Hematopoietic multipotent progenitor cell treated with erythropoietin and hydrocortisone succinate and interleukin-3 and kit ligand, for 4 days (in vitro differentiated cells): ENCODE measurements at places on chromosomes 3 and 15.

DNA sequence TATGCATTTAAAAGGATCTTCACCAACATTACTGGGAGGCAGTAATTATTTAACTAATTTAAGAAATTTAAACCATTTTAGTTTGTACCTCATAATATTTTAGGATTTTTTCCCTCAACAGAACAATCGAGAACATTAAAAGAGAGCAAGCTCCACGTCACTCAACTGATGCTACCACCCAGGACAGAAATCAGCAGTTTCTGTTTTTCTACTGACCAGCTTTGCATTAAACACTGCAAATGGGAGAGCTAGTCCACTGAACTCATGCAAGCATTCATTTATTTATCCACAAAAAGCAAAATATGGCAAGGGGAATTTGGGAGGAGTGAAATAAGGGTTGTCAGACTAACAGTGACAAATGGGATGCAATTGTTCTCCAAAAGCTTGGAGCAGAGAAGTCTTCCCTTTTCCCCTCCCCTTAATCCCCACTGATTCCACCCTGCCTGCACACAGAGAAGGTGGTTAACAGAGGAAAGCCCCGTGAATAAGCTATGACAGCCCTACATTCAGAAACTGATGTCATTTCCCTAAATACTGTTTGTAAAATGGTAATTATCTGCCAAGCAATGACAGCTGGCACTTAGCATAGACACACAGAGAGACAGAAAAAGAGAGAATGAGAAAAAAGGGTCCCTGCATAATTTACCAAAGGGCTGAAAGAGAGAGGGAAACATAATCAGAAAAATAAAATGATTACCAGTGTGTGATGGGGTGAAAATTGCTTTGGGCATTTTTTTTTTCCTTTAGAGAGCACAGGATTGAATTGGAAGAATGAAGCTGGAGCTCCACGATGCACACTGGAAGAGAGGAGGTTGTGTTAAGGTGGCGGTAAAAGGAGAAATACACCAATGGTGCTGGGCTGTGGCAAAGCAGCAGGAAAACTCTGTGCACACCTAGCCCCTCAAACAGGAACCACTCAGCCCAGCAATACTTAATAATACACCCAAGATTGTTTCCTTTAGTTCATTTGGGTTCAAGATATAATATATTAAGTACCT is 777.4 kb downstream of the TUSC7 start:
- DNase-seq, result no peak

- DNase-seq, result no peak
These were observed 25.7 kb downstream of the PRKCI start for GRCh38 chr3:170247875-170248274.

DNA sequence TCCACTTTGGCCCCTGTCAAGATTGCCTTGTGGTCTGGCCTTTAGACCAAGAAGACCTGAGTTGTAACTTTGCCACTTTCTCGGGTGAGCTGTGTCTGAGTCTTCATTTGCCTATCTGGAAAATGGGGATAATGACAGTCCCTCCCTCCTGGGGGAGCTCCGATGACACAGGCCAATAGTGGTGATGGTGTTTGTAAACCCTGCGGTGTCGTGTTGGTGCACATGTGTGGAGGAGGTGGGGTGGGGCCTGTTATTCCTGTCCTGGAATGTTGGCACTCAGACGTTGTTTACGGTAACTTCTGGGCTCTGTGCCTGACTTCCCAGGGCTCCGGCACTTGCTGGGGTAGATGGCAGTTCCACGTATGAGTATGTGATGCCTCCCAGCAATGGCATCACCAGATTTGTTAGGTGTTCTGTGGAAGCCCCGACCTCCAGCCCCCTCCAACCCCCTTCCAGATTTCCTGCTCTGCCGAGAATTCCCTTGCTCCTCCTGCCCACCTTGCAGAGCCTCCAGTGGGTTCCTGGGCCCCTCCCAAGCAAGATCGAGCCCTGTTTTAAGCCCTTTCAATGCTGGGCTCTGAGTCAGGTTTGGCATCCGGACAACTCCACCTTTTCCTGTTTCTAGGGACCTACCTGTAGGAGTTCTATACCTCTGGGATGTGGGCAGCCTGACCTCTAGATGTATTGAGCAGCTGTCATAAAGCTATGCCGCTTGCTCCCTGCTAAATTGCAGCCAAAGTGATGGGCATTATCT is 31.4 kb downstream of the HRH1 start:
- no peak for DNase-seq

- DNase-seq, result no peak
These were observed 29.7 kb upstream of the IREB2 start for GRCh38 chr15:78408355-78408640.

DNA sequence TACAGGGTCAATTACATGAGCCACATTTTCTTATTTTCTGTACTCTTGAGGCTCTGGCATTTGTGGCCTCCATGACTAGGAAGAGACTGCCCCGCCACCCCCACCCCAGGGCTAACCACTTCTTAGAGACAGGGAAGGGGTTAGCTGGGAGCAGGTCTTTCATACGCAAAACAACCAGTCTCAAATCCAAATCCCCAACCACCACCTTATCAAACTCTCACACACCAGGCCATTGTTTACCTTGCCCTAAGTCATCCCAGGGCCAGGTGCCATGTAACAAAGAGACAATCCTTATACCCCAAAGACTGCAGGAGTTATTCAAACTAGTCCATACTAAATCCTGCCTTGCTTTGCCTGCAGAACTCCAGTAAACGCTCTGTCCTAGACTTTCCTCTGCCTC is 77.8 kb downstream of the B3GNT5 start:
- peak; percentile 48 for DNase-seq

- DNase-seq, result no peak
These were observed 3.3 kb downstream of the PCBP4 start for GRCh38 chr3:51963951-51964451.

- DNase-seq, result no peak
These were observed 134.9 kb downstream of the EFHB start for GRCh38 chr3:19799115-19799514.

GRCh38 chr3:33717616-33717865 is 513 bp downstream of the CLASP2 start:
- peak; percentile 83 for DNase-seq

DNA sequence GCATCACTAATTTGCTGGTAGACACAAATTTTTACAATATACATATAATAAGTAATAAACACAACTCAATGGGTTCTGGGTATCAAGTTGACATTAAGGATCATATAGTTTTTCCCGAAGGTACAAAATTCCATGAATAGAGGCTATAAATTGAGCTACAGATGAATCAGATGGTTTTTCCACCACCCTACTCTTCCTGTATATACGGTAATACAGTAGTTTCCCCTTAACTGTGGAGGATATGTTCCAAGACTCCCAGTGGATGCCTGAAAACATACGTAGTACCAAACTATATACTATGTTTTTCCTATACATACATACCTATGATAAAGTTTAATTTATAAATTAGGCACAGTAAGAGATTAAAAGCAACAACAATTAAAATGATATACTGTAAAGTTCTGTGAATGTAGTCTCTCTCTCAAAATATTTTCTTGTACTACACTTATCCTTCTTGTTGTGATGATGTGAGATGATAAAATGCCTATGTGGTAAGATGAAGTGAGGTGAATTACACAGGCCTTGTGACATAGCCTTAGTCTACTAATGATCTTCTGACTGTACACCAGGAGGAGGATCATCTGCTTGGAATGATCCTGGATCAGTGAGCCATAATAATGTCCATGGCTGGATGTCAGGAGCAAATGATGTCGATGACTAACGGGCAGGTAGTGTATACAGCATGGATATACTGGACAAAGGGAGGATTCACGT is 116.7 kb downstream of the NR1I2 start:
- DNase-seq, result no peak

GRCh38 chr3:143914257-143914656 is 57.4 kb upstream of the DIPK2A start:
- DNase-seq, result peak; percentile 65

- no peak for DNase-seq
These were observed 2.1 kb downstream of the ANKUB1 start for GRCh38 chr3:149790268-149790667.

GRCh38 chr3:10017636-10018292 is 8.5 kb upstream of the FANCD2 start:
- DNase-seq, result peak; percentile 54

- no peak for DNase-seq
These were observed 36.9 kb downstream of the RBPMS2 start for GRCh38 chr15:64738226-64739095.

DNA sequence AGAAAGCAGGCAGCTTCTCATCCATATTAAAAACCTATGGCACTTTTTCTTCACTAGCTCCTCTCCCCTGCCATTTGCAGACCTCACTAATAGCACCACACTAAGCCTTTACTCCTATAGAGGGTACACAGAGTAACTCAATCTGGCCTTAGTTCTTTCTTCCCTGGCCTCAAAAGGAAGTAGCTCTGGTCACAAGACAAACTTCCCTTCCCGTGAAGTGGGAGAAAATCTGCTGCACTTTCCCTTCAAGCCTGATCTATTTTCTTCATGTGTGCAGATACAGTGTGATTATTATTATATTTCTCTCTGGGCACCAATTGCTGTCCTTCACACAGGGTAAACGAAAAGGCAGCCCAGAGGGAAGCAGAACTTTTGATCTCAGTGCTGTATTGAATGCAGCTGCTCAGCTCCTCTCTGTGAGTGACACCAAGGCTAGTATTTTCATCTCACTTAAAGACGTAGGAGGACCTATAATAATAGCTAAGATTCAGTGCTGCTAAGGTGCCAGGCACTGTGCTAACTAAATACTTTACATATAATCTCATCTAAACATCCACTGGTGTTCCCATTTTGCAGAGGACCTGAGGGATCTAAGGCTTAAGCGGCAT is 61.9 kb upstream of the RASGRP1 start:
- peak; percentile 11 for DNase-seq

- DNase-seq, result no peak
These were observed 95.1 kb upstream of the PDZRN3 start for GRCh38 chr3:73719861-73720260.

DNA sequence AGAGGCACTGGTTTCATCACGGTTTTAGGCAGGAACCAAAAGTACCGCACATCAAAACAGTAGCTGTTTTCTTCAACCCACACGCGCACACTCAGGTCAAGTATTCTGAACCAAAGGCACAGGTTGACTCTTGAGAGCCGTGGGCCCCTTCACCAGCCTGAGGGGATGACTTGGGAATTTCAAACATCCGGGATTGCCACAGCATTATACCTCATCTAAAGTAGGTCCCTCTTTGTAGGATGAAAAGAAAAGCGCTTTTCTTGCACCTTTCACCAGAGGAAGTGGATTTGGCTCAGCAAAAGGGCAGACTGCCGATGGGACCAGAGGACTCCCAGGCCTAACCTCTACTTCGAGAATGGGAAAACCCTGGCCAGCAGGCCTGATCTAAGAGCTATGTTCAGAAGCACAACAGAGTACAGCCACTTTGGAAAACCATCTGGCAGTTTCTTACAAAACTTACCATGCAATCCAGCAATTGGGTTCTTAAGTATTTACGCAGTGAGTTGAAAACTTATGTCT is 88.2 kb upstream of the PROK2 start:
- no peak for DNase-seq

- peak; percentile 94 for DNase-seq
These were observed 14.6 kb downstream of the XIRP1 start for GRCh38 chr3:39177708-39178332.

GRCh38 chr3:106215047-106215446 is 346.2 kb upstream of the CBLB start:
- no peak for DNase-seq

- peak; percentile 83 for DNase-seq
These were observed 15.0 kb downstream of the CEP152 start for GRCh38 chr15:48795901-48796300.

DNA sequence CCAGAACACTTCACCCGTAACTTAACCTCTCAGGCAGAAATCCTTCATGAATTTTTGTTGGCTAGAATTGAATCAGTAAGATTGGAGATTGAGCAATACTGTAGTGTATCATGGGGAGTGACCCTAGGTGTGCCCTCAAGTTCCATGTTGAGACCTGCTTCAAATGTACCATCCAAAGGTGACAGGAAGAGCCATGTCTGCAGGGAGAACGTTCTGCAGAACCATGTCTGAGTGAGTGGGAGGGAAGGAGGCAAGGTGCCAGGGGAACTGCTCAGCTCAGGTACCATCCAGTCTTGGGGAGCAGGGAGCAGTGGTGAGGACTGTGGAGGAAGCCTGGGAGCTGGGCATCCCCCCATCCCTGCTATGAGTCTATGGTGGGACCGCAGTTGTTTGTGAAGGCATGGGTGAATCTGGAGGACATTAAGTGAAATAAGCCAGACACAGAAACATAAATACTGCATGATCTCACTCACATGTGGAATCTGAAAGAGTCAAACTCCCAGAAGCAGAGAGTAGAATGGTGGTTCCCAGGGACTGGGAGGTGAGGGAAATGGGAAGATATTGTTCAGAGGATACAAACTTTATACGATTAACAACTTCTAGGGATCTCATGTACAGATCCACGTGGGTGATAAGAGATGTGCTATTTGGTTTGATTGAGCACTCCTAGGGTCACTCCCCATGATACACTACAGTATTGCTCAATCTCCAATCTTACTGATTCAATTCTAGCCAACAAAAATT is 23.3 kb downstream of the CFAP161 start:
- DNase-seq, result no peak

DNA sequence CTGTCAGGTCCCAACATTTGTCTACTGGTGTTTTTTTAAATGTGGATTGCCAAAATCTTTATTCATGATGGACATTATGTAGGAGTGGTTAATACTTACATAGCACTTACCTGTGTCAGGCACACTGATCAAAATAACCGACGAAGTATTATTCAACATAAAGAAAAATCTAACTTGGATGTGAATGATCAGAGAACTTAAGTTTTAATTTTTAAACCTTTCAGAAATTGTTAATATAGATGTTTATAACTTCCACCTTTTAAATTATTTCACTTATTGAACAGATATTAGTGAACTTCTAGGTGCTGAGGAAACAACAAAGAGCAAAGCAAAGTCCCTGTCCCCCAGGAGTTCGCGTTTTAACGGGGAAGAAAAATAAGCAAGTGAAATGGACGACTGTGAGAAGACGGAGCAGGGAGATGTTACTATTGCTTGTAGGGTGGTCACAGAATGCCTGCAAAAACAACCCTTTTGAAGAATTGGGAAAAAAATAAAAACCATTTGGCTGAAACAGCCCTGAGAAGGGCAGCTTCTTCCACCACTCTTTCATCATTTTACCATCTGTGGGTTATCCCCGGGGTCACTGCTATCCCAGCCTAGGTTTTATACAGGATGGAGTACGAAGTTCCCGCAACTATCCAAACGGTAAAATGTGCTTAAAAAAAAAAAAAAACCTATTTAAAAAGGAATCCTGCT is 915 bp upstream of the APH1B start:
- peak; percentile 41 for DNase-seq
